ENCODE measurements at places on chromosomes 7 and 10.

- no peak for DNase-seq
Measured at GRCh38 chr7:142478479-142479220, 220.8 kb upstream of the PRSS58 start.

GRCh38 chr7:82376739-82377138 is 66.8 kb downstream of the CACNA2D1 start:
- no peak for DNase-seq

- no peak for DNase-seq
Measured at GRCh38 chr7:151011097-151011409, 13.2 kb downstream of the ATG9B start.

- DNase-seq: no peak
Measured at GRCh38 chr10:113095419-113096127, 145.5 kb downstream of the TCF7L2 start.

DNA sequence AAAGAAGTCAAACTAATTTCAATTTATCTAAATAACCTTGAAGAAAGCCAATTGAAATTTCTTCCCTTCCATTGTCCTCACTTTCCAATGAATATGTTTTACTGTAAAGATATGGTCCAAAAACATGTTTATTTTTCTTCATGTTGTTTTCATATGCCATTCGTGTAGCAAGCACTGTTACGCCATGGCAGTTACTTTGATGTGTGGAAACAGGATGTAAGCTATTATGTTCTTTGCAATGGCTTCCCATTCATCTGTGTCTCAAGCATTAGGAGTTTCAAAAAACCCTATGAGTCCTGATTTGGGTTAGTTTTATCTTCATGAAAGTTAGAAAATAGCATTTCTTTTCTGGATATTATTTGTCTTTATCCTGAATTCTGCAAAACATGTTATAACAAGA is 31.0 kb downstream of the GPR141 start:
- no peak for DNase-seq

DNA sequence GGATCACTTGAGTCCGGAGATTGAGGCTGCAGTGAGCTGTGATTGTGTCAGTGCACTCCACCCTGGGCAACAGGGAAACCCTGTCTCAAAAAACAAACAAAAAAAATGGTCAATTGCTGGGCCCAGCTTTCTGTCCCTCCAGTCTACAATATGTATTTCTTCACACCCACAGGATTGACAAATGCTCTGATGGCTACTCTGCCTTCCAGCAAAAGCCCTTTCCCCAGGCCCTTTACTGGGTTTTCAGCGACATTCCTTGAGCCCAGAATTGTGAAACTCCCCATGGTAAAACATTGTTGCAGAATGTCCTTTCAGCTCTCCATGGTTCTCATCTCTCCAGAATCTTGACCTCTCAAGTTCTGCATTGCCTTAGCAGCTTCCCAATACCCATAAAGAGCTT is 23.7 kb upstream of the TNKS2 start:
- no peak for DNase-seq
